ENCODE measurements at places on chromosomes 16 and 17.

GRCh38 chr16:12435730-12436129 lies 368.0 kb downstream of the CPPED1 start:
- no peak for DNase-seq

- no peak for DNase-seq
Observed at GRCh38 chr17:19755392-19755791, 7.3 kb upstream of the ALDH3A1 start.

DNA sequence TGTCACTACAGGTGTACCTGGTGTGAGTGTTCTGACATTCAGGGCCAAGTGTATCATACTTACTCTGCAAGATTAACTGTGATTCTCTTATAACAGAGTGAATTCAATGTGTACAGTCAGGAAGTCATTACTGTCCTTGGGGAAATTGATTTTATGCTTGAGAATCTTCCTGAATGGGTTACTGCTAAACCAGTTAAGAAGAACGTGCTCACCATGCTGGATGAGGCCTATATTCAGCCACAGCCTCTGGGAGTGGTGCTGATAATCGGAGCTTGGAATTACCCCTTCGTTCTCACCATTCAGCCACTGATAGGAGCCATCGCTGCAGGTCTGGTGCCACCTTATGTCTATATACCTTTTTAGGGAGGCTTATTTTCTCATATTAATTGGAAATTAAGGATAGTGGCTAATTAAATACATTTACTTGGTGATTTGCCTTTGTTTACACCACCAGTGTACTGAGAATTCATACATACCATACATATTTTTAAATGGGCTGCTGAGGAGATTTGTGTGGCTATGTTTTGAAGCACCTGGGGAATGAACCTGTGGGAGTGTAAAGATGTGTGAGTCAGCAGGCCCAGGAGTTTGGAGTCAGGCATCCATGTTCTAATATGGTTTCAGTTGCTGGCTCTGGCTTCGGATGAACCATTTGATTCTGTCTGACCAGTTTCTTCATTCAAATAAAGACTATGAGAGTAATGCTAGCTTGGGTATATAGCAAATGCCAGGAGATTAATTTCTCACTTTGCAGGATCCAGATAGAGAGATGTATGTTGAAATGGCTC lies 3.1 kb downstream of the ALDH3A2 start:
- no peak for DNase-seq

GRCh38 chr16:55100100-55100499 lies 169.4 kb downstream of the IRX5 start:
- no peak for DNase-seq

GRCh38 chr16:57708168-57708567 lies 13.6 kb downstream of the DRC7 start:
- no peak for DNase-seq

GRCh38 chr17:78771758-78772382 lies 10.2 kb downstream of the CYTH1 start:
- no peak for DNase-seq

DNA sequence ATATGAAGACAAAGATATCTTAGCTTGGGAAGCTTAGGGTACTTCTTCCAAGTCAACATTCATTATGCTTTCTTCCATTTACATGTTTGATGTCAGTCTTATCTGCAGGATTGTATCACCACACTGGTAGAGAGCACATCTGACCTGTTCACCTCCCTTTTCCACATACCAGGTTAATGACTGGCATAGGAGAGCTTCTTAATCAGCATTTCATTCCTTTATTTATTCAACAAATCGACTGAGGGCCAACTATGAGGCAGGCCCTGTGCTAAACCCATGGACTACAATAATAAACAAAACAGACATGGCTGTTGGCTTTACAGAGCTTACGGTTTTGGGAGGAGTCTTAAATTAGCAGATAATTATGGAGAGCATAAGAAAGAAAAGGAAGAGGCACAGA lies 378.1 kb upstream of the CDH11 start:
- DNase-seq: no peak

DNA sequence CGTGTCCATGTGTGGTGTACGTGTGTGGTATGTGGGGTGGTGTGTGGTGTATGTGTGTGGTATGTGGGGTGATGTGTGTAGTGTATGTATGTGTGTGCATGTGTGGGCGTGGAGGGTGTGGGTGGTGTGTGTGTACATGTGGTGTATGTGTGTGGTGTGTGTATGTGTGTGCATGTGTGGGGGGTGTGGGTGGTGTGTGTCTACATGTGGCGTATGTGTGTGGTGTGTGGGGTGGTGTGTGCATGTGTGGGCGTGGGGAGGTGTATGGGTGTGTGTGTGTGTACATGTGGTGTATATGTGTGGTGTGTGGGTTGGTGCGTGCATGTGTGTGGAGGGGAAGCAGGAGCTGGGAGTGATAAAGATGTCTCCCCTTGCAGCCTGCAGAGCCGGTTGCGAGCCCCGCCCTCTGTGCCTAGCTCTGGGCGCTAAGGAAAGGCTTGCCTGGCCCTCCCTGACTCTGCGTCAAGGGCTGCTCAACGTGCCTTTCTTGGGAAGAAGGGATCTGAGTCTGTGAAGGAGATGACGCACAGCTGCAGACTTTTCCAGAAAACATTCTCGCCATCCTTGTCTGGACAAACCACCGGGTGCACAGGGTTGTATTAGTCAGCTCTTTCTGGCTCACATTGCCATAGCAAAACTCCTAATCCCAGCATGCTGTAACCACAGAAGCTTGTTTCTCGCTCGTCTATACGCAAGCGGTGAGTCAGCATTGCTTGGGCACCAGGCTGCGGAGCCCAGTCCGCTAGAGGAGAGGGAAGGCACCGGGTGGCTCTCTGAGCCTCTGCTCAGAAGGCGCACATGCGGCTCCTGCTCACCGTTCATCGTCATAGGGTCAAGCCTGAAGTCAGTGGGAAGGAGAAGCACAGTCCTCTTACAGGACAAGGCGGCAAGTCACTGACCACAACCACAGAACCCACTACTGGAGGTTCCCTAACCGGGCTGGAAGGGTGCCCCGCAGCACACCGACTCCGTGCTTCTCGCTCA lies 2.0 kb upstream of the CD300H start:
- peak; percentile 80 for DNase-seq

GRCh38 chr16:2447920-2448583 lies 11.9 kb upstream of the TEDC2 start:
- DNase-seq: no peak

DNA sequence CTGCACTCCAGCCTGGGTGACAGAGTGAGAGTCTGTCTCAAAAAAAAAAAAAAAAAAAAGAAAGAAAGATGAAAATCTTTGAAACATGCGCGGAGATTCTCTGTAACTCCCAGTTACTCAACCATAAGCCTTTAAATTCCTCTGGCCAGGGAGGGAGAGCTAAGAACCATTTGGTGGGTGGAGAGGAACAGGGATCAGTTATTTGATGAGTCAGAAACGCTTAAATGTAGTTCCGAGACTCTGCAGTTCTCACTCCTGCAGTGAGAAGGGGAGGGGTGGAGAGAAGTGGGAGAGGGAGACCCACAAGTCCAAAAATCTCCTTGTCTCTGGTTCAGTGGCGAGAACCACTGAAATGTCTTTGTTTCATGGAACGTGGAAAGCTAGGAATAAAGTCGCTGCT lies 266.7 kb downstream of the SOX9 start:
- no peak for DNase-seq

DNA sequence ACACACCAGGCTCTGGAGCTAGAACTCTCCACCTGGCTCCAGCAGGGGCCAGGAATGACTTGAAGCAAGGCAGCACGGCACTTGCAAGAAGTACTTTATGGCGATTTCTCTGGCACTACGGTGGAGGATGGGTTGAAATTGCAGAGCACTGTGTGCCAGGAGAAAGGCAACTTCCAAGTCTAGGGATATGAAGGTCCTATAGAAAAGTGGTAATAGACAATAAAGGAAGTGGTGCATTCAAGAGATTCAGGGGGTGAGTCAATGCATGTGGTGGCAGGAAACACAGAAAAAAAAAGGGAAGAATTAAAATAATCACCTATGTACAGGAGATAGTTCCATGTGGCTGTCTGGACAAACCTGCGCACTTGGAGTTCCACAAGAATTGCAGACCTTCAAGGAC lies 240.3 kb upstream of the DYNLRB2 start:
- DNase-seq: no peak

DNA sequence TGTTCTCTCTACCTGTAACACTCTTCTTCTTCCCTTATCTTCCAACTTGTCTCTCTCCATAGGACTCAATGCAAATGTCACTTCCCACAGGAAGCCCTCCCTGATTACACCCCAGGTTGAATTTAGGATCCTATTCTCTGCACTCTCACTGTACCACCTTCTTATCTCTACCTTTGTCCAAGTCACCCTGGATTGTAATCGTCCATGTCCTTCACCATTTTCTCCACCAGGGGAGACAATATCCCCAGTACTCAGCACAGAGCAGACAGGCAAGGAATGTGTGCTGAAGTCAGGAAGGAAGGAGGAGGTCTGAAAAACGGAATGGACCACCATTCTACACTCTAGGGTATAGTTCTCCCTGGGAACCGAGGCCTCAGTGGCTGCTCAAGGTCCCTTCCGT lies 14.2 kb downstream of the C16orf82 start:
- peak; percentile 44 for DNase-seq

DNA sequence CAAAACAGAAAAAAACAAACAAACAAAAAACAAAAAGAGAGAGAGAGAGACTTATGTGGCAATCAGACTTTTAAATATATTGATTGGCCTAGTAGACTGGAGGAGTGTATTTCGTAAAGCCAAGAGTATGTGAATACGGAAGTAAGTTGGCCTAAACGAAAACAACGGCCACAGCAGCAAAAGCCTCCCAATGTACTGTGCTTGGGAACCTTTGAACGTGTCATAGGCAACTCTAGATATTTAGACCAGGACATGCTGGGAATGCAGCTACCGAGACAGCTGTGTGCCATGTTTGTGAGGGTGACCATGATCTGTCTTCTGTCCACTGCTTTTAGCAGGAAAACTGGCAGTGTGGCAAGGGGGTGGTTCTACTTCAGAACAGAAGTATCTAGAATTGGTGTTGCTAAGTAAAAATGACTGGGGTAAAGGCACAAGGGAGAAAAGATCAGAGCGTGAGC lies 7.4 kb downstream of the MAF start:
- DNase-seq: no peak

- peak; percentile 35 for DNase-seq
Observed at GRCh38 chr17:35731239-35731916, at the start of gene RASL10B. RASL10B (plus strand) TSS chr17:35731639; CDS start chr17:35735185, 3,546 bp downstream.

DNA sequence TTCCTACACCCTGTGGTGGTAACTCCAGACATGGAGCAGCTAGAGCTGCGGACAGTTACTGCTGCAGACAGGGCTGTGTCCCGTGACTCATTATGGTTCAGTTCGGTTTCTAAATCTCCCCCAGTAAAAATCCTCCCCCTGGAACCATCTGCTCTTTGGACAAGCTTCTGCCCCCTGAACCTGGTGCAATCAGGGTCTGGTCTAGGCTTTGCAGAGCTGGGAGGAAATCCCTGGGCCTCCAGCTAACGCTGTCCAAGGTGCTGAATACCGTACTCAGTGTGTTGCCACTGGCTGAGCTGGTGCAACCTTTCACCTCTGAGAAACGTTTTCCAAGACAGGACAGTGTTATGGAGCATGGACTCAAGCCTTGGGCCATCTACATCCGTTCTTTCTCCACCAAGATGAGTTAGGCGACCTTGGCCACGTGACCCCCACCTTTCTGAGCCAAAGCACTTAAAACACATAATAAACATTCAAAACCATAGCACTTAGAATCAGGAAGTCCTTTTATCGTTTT lies 142.0 kb downstream of the CPPED1 start:
- no peak for DNase-seq

DNA sequence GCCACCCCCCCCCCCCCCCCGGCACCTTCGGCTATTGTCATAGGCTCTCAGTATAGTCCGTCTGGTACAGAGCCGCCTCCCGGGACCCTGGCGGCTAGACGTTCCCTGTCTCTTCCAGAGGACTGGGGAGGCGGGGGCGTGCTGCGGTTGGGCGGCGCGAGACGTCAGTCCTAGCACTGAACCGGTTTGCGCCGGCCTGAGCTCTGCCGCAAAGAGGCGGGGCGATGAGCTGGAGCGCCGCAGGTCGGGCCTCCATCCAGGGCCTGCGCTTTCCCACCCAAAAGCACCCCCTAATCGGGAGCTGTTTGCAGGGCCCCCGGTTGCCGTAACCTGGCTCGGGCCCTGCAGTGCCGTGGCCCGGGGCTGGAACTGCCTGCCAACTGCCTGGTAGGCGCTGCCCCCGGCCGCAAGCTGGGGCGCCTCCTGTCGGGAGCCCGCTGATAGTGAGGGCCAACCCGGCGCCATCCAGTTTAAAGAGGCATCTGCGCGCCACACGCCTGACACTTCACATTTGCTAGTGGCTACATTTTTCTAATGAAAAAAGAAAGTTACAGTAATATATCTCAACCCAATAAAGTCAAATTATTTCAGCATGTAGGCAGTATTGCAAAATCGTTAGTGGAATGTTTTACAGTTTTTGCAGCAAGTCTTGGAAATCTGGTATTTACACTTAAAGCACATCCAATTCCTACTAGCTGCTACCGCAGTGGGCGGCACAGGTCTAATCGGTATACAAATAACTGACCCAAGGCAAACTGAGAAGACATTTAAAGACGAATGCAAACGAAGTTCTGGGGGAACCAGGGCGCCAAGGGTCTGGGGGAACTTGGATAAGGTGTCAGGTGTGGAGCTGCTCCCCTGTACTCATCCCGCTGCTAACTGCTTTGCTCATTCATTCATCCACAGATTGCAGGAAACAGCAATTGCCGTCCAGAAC lies 753 bp upstream of the USP22 start:
- peak; percentile 98 for DNase-seq

- DNase-seq: peak; percentile 37
Observed at GRCh38 chr17:1714980-1715802, 5.0 kb upstream of the TLCD2 start.

DNA sequence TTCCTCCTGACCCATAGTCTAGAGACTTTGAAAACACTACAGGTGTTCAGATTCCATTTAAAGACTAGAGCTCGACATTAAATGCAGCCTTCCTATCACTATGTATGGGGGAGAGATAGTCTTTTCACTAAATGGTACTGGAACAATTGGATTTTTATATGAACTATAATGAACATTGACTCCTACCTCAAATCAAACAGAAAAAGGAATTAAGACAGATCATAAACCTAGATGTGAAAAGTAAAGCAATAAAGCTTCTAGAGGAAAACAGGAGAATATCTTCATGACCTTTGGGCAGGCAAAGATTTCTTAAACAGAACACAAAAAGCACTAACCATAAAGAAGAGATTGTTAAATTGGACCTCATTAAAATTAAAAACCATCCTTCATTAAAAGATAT lies 18.8 kb upstream of the NOS2 start:
- no peak for DNase-seq

- DNase-seq: no peak
Observed at GRCh38 chr16:58530179-58530578, 14.9 kb downstream of the SETD6 start.

- no peak for DNase-seq
Observed at GRCh38 chr16:83568345-83568744, 239.4 kb upstream of the HSBP1 start.

Measured in SK-MEL-5 (cell line).